ENCODE measurements at places on chromosomes 7 and 10.

GRCh38 chr10:104331208-104331838, 6.9 kb downstream of the ITPRIP start:
- peak overlapping the region; percentile 24 for H3K4me3 ChIP-seq
- peaks cover 44% of the 10 kb centered on the region for H3K4me1 ChIP-seq
- DNase-seq: no peak
- H3K27me3 ChIP-seq: peaks cover 3% of the 10 kb centered on the region
- H3K27ac ChIP-seq: peak overlapping the region; percentile 79

GRCh38 chr10:51168086-51168815, 94.0 kb downstream of the PRKG1 start:
- H3K27me3 ChIP-seq: no peaks in the 10 kb centered on the region
- peaks cover under 1% of the 10 kb centered on the region for H3K36me3 ChIP-seq
- no peak overlapping the region for H3K27ac ChIP-seq

DNA sequence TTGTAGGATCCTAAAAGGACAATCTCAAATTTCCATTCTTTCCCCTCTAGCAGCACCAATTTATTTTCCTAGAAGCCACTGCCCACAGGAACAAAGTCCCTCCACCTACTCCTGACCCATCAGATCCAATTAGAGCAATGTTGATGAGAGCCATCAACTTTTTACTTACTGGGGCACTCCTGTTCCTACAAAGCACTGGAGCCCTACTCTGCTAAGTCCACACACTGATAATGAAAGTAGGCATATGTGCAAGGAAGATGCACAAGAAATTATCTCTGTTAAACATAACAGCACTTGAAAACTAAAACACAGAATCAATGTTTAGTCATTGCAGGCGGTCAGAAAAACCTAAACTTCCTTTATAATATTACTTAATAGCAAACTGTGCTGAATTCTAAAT, 3.6 kb downstream of the HERPUD2 start:
- DNase-seq: no peak
- H3K4me1 ChIP-seq: peaks cover 47% of the 10 kb centered on the region
- no peak overlapping the region for H3K4me3 ChIP-seq
- H3K36me3 ChIP-seq: peaks cover 32% of the 10 kb centered on the region

GRCh38 chr10:15548331-15548730, 171.4 kb downstream of the ITGA8 start:
- peaks cover 3% of the 10 kb centered on the region for H3K4me1 ChIP-seq
- no peak overlapping the region for H3K4me3 ChIP-seq
- no peaks in the 10 kb centered on the region for H3K36me3 ChIP-seq

DNA sequence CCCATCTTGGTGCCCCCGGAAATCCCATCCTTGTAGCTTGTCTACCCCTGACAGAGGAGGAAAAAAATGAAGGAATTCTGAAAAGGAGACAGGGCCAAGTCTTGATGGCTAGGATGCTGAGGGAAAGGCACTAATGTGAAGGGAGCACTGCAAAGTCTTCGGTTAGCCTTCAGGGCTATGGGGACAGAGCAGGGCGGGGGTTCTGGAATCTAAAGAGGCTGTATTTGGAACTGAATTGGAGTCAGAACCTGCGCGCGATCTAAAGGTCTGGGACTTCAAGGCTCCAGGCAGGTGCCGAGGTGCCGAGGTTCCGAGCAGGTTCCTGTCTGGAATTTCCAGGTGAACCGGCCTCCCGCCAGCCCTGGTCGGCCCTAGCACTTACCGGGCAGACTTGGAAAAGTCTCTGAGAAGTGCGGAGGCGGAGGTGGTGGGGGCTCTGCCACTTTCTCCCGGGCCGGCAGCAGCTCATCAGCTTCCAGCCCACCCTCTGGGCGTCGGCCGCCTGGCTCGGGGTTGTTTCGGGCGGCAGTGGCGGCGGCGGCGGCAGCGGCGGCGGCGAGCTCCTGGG, 781 bp downstream of the GBX1 start:
- H3K4me1 ChIP-seq: peaks cover 10% of the 10 kb centered on the region
- H3K36me3 ChIP-seq: no peaks in the 10 kb centered on the region
- no peak overlapping the region for H3K27ac ChIP-seq
- peak overlapping the region; percentile 63 for H3K4me3 ChIP-seq
- H3K27me3 ChIP-seq: peaks cover 28% of the 10 kb centered on the region

Data from progenitor cell of endocrine pancreas (in vitro differentiated cells).